Stomach (tissue), 19 donors: ENCODE measurements at places on chromosomes 6 and 20. TPM values are rescaled to one million over a fixed set of nuclear protein-coding genes. Genes with fewer than 3 reads are reported as not detected.

Gene DOK5
- total RNA-seq, result not detected

DNA sequence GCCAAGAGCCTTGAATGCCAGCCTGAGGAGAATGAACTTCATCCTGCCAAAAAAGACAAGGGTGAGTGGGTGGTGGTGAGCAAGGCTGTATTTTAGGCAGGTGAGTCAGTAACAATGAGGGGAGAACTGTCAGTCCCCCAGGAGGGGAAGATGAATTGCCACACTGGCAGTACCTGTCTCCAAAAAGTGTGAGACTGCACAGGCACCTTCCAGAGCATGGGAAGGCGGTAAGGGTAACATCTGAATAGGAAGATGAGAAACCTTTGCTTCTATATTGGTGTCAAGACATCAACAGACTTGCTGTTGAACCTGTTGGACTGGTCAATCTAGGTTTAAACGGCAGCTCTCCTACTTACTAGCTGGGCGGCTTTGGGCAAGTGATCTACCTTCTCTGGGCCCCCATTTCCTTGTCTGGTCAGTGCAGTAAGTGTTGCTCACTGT lies 30.9 kb downstream of the STK35 start:
- DNase-seq, result peak; percentile 44
- H3K4me1 ChIP-seq, result peaks cover 34% of the 10 kb centered on the region
- peaks cover 8% of the 10 kb centered on the region for H3K36me3 ChIP-seq
- H3K4me3 ChIP-seq, result no peak overlapping the region
- H3K27ac ChIP-seq, result peak overlapping the region; percentile 70

- no peak for DNase-seq
- no peak overlapping the region for H3K4me3 ChIP-seq
- no peaks in the 10 kb centered on the region for H3K36me3 ChIP-seq
- H3K4me1 ChIP-seq, result no peaks in the 10 kb centered on the region
- no peak overlapping the region for H3K27ac ChIP-seq
Observed at GRCh38 chr20:56088375-56088774, 83.1 kb upstream of the CBLN4 start.

GRCh38 chr6:41326092-41326491 lies 9.3 kb upstream of the NCR2 start:
- H3K27me3 ChIP-seq, result no peaks in the 10 kb centered on the region
- no peak for DNase-seq

GRCh38 chr6:105357165-105357564 lies 45.7 kb downstream of the PREP start:
- H3K36me3 ChIP-seq, result peaks cover 31% of the 10 kb centered on the region
- DNase-seq, result no peak
- no peak overlapping the region for H3K4me3 ChIP-seq
- no peak overlapping the region for H3K27ac ChIP-seq
- no peaks in the 10 kb centered on the region for H3K27me3 ChIP-seq

DNA sequence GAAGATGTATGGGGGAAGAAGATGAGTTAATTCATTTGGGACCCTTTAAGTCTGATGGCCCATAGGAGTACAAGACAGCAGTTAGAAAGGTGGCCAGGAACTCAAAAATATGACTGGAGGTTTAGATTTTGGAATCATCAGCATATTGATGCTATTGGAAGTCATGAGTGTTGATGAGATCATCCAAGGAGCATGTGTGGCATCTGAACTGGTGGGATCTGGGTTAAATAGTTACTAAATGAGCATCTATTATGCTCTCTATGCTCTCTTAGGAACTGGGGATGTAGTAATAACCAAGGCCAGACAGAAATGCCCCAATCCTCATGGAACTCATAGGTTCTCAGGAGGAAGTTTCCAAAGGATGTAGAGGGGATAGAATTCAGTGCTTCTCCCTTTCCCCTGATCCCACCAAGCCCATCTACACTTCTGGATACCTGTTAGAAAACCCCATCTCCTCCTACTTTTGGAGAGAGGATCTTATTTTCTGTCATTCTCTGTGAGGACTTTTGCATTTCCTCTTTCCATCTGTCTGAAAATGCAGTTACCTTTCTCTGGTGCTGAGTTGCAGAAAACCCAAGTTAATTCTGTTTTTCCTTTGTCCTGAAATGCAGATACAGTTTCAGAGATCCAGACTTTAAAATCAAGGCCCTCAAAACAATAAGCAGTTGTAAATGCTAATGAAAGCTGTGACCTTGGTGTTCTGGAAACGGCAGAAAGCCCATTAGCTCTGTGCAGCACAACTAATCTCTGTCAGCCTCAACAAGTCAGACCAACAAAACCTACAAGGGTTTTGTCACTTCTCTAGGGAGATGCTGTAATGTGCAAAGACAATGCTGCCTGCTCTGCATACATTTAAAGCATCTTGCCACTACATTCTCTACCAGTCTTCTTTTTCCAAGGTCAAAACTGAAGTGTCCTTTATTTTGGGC lies 65.8 kb downstream of the TBC1D7 start:
- no peak for DNase-seq
- no peaks in the 10 kb centered on the region for H3K4me1 ChIP-seq
- no peak overlapping the region for H3K27ac ChIP-seq
- no peak overlapping the region for H3K4me3 ChIP-seq
- no peaks in the 10 kb centered on the region for H3K27me3 ChIP-seq
